ENCODE measurements at places on chromosomes 4 and X.

DNA sequence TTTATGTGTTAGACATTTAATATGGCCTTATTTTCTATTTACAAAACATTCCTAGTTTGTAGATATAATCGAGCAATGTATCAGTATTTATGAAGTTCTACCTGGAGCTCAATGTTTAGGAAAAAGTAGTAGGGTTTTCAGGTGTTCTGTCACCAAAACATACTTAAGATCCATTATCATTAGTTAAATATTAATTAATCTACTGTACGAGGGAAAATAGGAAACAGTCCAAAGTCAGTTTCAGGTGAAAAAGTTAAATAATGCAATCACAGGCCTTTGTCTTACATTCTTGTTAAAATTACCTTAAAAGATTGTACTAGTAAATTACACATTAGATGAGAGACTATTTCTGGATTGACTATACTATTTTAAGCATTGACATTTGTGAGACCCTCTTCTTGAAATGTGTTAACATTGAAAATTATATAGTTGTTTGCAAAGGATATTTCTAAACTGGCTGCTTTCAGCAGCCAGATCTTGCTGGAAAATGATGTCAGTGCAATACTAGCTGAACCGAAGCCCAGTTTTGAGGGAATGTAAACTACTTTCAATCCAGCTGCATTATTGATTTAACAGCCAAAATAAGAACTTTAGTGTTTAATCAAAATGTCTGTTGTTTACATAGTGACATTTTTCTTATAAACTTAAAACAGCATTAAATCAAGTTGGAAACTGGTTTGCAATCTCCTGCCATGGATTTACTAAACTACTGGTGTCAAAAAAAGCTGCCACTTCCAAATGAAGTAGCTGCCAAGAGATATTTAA, 19.3 kb downstream of the GUCY1B1 start:
- no peak for DNase-seq

- no peak for DNase-seq
Measured at GRCh38 chrX:17842769-17843525, 18.2 kb downstream of the RAI2 start.

DNA sequence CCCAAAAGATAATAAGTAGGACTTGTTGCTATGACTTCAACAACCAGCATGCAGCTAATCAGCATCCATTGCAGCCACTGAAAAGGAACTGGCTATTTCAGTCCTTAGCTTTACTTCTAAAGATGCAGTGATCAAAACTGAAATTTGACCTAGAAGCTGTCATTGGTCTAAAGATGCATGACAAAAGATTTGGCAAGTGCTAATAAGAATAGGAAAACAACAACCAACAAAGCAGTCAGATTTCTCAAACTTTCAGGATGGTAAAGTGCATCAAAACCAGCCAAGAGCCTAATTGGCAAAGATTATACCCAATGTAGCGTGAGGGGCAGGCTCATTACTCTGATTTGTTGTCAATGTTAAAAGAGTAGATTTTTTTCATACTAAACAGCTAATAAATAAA, 77.1 kb upstream of the WDR17 start:
- no peak for DNase-seq

GRCh38 chrX:15576019-15576418, 24.7 kb downstream of the ACE2 start:
- DNase-seq, result no peak

- DNase-seq, result no peak
Measured at GRCh38 chrX:140712413-140713173, 3.0 kb downstream of the LINC00632 start.

DNA sequence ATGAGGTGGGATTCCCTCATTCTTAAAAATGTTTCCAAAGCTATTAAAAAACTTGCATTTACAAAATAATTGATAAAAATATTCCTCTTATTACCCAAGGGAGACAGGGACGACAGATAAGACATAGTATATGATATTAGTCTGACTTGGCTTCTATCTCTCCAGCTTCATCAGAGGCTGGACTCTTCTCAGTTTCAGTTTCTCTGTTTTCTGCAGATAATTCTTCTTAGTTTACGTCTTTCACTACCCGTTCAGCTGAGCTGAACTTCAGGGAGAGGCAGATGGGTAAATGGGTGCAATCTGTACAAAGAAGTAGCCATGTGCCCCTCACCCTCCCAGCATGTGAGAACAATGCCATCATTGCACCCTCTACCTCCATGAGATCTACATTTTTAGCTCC, 214.0 kb upstream of the SLIT2 start:
- DNase-seq, result no peak

- no peak for DNase-seq
Measured at GRCh38 chr4:147733716-147734344, 1.9 kb downstream of the ARHGAP10 start.

DNA sequence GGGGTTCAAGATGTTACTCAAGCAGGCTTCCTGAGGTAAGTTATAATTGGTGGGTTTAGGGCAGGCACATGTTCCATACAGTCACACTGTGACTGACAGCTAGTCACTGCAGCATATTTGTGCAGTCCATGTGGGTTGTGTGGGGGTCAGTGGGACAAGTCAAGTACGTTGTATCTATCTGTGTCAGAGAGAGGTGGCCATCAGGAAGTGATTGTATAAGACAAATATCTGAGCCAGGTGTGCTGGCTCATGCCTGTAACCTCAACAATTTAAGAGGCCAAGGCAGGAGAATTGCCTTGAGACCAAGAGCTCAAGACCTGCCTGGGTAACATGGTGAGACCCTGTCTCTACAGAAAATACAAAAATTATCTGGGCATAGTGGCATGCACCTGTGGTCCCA, 509.3 kb downstream of the CENPC start:
- DNase-seq, result no peak

- no peak for DNase-seq
Measured at GRCh38 chr4:144449611-144450010, 196.3 kb upstream of the HHIP start.

DNA sequence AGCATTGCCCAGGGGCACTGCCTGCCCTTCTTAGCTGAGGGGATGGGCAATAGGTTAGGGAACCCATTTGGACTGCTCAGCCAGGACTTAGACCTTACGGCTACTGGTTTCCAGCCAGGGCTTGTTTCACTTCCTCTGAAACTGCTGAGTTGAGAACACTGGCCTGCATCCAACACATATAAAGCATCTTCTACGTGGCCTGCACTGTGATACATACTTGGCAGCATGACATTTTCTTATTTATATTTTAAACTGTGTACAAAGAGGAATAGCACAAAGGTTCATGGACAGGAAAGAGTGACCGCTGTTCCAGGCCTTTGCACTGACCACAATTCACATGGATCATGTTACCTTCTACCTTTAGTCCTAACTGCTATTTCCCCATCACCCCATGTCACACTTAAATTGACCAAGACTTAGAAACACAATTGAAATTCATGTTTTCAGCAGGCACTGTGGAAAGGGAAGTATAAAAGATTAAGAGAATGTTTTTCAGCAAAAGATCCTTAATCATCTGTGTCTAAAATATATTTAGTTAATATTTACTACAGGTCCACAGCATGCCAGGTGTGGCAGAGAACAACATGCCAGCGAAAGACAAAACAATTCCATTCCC, 43.7 kb downstream of the NLGN4X start:
- no peak for DNase-seq

DNA sequence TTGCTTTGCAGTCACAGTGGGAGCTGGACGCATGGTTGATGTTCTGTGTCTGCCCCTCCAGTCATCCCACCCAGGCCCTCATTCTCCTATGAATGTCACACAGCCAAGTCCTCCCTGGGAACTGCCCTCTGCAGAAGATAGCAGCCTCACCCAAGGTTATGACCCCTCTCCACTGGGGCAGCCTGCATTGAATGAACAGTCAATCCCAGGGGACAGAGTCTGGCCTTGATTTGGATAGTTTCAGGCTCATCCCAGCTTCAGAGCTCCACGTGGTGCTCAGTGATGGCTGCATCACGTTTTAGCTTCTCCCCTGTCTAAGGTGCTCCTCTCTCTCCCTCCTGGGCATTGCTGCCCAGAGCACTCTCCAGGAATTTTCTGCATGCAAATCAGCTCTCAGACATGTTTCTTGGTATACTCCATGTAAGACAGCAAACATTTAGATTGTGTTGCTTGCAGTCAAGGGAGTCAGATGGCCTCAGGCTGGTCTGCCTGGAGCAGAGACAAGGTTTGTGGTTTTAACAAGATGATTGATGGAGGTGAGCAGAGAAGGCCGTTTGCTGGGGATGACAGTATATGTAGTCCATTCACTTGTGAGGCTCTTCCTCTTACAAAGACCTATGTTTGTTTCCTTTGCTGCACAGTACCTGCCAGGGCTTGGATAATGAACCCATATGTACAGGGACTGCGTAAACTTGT, 56.1 kb upstream of the MSX1 start:
- no peak for DNase-seq

GRCh38 chr4:153512952-153513500, 46.9 kb downstream of the TMEM131L start:
- DNase-seq, result no peak

DNA sequence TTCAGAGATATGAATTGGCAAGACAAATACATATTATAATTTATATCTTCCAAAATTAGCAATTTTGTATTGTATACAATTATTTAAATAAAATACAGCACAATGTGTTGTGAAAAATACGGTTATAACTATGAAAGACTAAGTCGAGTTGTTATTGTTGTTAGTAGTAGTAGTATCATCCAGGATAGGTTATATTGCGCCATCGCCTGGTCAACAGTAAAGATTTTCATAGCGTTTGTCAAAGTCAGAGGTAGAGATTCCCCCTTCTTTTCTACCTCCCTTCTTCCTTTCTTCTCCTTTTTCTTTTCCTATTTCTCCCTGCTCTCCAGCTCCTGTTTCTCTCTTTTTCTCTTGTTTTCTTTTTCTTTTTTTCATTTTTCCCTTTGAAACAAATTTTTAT, 499.1 kb upstream of the EPHA5 start:
- no peak for DNase-seq

DNA sequence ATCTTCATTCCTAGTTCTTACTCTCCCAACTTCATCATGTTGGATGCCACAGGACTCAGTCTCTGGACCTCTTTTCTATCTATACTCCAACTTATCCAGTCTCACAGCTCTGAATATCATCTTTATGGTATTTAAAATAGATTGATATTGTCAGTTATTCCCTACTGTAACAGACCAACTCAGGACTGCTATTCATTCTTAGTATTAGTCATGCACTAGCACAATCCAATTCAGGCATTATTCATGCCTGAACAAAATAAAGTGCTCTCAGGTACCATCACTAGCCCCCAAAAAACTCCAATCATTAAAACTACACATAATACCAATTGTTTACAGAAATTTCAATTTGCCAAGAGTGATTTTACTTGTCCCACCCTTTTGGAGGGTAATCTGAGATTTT, 37.7 kb downstream of the FRYL start:
- DNase-seq, result no peak

GRCh38 chr4:54032558-54033135, 31.8 kb downstream of the CHIC2 start:
- DNase-seq, result no peak

DNA sequence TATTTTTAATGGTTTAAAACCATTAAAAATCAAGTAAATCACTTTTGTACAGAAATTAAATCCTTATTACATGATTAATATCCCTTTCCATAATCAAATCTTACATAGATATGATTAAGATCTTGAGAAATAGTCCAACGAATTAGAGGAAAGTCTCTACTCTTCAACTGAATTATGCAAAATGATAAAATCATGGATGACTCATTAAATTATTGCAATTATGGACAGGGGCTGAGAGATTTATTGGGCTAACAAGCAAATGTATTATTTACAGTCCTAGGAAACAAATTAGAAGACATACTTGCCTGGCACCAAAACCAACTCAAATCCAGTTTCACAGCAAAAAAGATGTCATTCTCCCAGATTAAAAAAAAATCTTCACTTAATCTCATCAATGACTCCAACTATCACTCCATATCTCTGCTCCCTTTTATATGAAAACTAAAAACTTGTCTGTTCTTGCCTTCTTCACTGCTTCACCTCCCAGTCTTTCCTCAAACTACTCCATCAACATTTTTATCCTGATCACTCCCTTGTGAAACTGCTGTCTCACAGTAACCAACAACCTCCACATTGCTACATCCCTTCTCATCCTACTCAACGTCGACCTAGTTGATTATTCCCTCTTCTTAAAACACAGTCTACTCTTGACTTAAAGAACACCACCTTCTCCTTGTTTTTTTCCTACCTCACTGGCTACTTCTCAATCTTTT, 18.4 kb upstream of the DDX60 start:
- DNase-seq, result no peak

GRCh38 chr4:77773101-77773500, 46.1 kb downstream of the CNOT6L start:
- no peak for DNase-seq

DNA sequence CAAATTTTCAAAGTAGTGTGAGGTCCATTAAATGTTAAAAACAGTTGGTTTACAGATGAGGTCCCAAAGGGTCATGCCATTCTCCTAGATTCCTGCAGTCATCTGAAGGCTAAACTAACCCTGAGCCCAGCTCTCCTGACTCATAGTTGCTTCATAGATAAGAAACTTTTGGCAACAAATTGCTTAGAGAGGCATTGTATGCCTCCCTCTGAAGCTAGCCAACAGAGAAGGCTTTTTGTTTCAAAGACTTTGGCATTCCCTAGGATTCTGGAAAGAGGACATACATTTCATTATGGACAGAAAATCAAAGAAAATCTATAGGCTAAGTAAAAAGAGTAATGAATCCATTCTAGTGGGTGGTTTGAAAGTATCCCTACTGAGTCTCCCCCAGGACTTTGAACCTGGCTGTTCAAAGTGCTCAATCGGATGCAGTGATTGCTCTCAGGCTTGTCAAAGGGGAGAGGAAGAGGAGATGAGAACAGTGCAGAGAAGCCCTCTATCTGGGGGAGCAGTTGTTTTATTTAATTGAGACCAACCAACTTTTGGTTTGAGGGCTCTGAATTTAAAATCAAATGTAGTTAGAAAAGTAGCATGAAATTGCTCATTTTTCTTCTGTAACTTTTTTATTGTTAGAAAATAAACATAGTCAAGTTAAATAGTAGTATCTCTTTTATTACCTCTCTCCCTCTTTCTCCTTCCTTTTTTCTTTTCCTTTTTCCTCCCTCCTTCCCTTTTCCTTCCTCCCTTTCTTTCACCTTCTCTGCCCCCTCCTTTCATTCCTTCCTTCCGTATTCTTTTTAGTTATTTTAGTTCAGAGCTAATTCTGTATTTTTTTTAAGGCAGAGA, 72.3 kb upstream of the ZNF518B start:
- no peak for DNase-seq

DNA sequence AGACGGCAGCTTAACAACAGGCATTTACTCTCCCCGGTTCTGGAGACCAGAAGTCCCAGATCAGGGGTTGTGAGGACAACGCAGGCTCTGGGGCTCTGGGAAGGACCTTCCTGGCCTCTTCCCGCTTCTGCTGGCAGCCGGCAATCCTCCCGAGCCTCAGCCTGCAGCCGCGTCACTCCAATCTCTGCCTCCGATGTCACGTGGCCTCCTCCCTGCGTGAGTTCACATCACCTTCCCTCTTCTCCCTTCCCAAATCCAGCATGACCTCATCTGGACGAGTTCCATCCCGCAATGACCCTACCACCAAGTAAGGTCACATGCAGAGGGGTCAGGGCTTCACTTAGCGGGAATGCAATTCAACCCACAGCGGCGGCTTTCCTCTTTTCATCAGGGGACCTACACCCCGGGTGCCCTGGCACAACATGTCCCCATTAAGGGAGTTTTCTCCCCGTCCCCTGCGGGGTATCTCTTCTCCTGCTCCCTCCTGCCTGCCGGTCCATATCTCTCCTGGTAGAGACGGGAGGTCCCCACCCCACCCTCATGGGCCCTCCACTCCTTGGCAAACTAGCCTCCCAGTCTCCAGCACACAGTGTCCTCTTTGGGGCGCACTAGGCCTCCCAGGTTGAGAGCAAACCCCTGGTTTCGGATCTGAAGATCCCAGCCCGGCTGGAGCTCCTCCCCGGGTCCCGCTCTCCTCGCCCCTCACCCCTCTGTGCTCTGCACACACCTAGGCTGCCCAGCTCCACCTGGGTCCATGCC, 25.5 kb downstream of the ABLIM2 start:
- DNase-seq, result no peak

Data from germinal center (tissue), 1 donor.